ENCODE measurements at places on chromosomes 1 and 21. TPM values are rescaled to one million over a fixed set of nuclear protein-coding genes. Genes with fewer than 3 reads are reported as not detected.

The BSND gene
- not detected for total RNA-seq

The OR6N1 gene
- not detected for total RNA-seq

The ITLN2 gene
- not detected for total RNA-seq

The NUF2 gene
- 3.3 TPM for total RNA-seq

The SH3BGRL3 gene
- 162 TPM for total RNA-seq

The NTNG1 gene
- not detected for total RNA-seq

All from chondrocyte (in vitro differentiated cells).